ENCODE measurements at places on chromosomes 7 and 10. TPM values are rescaled to one million over a fixed set of nuclear protein-coding genes. Genes with fewer than 3 reads are reported as not detected.
A peak's percentile ranks its signal among the peaks of the same experiment; 100 is the strongest.

GRCh38 chr10:99917963-99918825 lies 91.6 kb downstream of the DNMBP start:
- no peak overlapping the region for H3K4me3 ChIP-seq
- 0 out of 2 replicates have a peak overlapping the region, but pooled peaks have one; percentile 24 for H3K27ac ChIP-seq
- no peaks in the 10 kb centered on the region for H3K4me1 ChIP-seq
- no peaks in the 10 kb centered on the region for H3K27me3 ChIP-seq
- DNase-seq, result peak; percentile 13

DNA sequence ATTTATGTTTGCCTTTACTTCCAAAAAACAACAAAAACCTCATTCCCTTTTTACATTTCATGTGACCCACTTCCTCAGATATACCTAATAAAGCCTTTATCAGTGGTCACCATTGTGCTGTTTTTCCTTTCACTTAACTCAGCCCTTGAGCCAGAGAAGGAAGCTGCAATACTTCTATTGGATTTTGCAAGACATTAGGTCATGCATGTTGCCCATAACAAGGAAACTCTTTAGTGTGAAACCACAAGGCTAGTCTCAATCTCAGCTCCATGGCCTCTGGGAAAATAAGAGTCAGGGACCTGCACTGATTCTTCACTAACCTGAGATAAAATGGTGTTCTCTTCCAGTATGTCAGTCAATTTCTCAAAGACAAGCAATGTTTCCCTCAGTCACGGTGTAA lies 27.8 kb downstream of the STEAP4 start:
- H3K4me3 ChIP-seq, result no peak overlapping the region
- peaks cover under 1% of the 10 kb centered on the region for H3K36me3 ChIP-seq
- DNase-seq, result no peak
- H3K27me3 ChIP-seq, result no peaks in the 10 kb centered on the region

The SLC39A12 gene
- not detected for polyA plus RNA-seq

GRCh38 chr10:110936757-110937156 lies 17.4 kb downstream of the SHOC2 start:
- H3K36me3 ChIP-seq, result no peaks in the 10 kb centered on the region
- DNase-seq, result no peak
- H3K27ac ChIP-seq, result no peak overlapping the region
- H3K4me3 ChIP-seq, result no peak overlapping the region
- H3K4me1 ChIP-seq, result no peaks in the 10 kb centered on the region

The SPDYE1 gene
- polyA plus RNA-seq, result not detected

DNA sequence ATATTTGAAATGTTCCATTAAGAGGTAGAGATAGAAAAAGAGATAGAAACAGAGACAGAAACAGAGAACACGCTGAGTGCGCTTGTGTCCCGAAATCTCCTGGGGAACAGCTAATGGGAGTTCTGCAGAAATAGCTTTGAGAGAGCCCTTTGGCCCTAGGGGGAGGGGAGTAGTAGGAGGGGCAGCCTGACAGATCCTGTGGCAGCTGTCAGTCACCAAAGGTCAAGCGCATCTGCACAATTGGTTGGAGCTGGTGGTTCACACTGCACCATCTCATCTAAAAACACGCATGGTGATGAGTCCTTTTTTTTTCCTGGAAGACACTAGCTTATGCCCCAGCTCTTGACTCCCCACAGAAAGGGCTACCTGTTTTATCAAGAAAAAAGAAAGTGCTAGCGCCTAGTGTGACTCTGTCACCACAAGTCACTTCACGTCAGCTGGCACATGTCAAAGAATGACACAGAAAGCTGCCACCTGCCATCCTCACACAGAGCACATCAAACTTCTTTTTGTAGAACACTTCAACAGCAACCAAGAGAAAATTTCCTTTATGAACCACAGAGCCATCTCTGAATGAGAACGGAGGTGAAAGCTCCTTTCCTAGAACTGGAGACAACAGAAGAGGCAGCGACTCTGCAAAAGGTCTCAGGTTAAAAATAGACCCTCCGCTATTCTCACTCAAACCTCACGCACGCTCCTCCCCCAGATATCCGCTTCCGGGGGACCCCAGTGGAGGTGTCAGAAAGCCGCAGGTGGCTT lies 125.7 kb downstream of the GFRA1 start:
- DNase-seq, result no peak
- no peak overlapping the region for H3K27ac ChIP-seq
- H3K4me1 ChIP-seq, result no peaks in the 10 kb centered on the region
- no peaks in the 10 kb centered on the region for H3K36me3 ChIP-seq
- no peak overlapping the region for H3K4me3 ChIP-seq

The RET gene
- polyA plus RNA-seq, result 6.8 TPM

The IQCE gene
- 15.1 TPM for polyA plus RNA-seq

GRCh38 chr7:138478499-138478908 lies 18.4 kb downstream of the TRIM24 start:
- H3K4me3 ChIP-seq, result no peak overlapping the region
- no peaks in the 10 kb centered on the region for H3K27me3 ChIP-seq
- H3K27ac ChIP-seq, result no peak overlapping the region
- no peaks in the 10 kb centered on the region for H3K36me3 ChIP-seq
- no peaks in the 10 kb centered on the region for H3K4me1 ChIP-seq

DNA sequence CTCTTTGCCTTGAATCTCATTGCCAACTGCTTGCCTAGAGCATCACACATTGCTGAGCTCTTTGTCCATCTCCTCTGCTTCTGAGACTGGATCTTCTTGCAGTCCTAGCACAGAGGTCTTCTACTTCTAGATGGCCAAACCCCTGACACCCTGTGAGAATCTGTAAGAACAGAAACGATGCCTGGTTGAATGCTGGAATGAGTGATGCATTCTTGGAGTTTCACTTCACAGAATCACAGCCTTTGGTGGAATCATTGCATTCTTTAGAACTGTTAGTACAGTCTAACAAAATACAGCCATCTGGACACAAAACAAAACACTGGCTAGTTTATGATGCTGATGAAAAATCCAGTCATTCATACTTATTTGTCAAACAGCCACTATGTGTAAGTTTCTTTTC lies 141.7 kb upstream of the ITGB1 start:
- no peak overlapping the region for H3K4me3 ChIP-seq
- H3K4me1 ChIP-seq, result no peaks in the 10 kb centered on the region
- no peaks in the 10 kb centered on the region for H3K36me3 ChIP-seq
- no peak overlapping the region for H3K27ac ChIP-seq
- H3K27me3 ChIP-seq, result no peaks in the 10 kb centered on the region

DNA sequence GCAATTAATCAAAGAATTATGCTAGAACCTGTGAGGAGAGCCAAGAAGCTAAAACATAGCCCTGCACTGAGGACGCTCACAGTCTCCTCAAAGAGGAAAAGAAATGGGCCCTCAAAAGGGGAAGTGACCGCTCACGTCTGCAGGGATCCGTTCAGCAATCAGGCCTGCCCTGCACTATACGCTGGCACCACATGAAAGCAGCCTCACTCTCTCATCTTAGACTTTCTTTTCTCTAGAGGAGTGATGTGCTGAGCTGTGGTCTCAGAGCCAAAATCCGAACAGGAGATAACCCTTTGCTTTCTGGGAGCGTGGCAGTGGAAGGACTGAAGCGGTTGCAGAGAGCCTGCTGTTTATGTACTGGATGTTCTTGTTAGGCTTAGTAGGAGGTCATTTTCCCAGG lies 6.3 kb upstream of the IL2RA start:
- H3K36me3 ChIP-seq, result no peaks in the 10 kb centered on the region
- DNase-seq, result no peak
- H3K4me1 ChIP-seq, result no peaks in the 10 kb centered on the region
- peaks cover 44% of the 10 kb centered on the region for H3K27me3 ChIP-seq
- H3K4me3 ChIP-seq, result no peak overlapping the region
- no peak overlapping the region for H3K27ac ChIP-seq

The GPR85 gene
- polyA plus RNA-seq, result 4.3 TPM

DNA sequence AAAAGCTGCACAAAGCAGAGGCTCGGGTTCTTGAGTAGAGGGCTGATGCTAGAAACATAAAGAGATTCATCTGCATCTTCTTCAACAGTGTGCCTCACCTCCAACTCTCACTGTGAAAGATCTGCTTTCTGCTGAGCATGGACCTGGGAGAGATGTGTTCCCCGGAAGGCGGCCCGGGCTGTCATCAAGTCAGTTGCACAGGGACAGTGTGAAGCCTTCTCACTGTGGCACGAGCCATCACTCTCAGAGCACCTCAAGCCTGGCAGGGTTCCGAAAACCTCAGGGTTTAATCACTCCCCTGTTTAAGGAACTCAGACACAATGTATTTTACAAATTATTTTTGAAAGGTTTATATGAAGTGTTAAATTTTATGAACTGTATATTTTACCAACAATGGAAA lies 98.7 kb downstream of the RBM20 start:
- no peak overlapping the region for H3K4me3 ChIP-seq
- H3K4me1 ChIP-seq, result peaks cover 6% of the 10 kb centered on the region
- no peaks in the 10 kb centered on the region for H3K27me3 ChIP-seq
- no peak for DNase-seq
- no peak overlapping the region for H3K27ac ChIP-seq

GRCh38 chr10:44376472-44377099 lies 8.3 kb downstream of the CXCL12 start:
- no peaks in the 10 kb centered on the region for H3K4me1 ChIP-seq
- DNase-seq, result no peak
- no peak overlapping the region for H3K4me3 ChIP-seq
- no peaks in the 10 kb centered on the region for H3K27me3 ChIP-seq
- H3K27ac ChIP-seq, result no peak overlapping the region

The PRTFDC1 gene
- polyA plus RNA-seq, result 6.6 TPM

DNA sequence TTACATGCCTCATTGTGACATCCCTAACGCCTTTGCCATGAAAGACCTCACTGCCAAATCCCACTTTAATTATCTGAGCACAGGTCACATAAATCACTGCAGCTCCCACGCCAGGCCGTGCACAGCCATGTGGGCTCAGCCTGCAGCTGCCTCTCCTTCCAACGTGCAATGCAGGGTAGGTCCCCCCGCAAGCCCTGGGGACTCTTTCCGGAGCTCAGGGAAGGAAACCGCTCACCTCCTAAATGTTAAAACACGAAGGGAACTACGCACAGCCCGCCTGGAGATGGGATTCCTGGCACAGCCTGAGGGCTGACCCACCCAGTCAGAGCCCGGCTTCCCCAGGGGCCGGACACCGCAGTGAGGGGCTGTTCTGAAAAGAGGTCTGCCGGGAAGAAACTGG lies 128.0 kb downstream of the MAD1L1 start:
- H3K36me3 ChIP-seq, result no peaks in the 10 kb centered on the region
- peaks cover 81% of the 10 kb centered on the region for H3K4me1 ChIP-seq
- no peaks in the 10 kb centered on the region for H3K27me3 ChIP-seq
- H3K27ac ChIP-seq, result peak overlapping the region; percentile 91
- peak; percentile 75 for DNase-seq
